ENCODE measurements at places on chromosomes 16 and 17.

- DNase-seq, result no peak
Observed at GRCh38 chr17:4849011-4849536, 15.9 kb downstream of the MINK1 start.

GRCh38 chr17:56913353-56913866 lies 439 bp downstream of the TRIM25 start:
- peak; percentile 53 for DNase-seq

DNA sequence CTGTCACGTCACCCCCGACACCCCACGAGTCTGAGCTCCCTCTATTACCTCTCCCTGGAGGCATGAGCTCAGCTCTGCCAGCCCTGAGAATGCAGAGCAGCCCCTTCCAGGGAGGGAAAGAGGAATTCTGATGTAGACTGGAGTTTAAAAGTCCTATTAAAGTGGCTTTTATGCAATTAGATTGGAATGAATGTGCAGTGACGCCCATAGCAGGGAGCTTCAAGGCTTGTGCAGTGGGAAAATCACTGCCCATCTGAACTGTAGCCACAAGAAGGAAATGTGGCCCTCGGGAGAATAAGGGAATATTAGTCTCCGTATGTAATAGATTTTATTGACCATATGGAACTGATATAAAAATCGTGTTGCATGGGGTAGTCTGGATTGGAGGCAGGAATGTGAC lies 66.9 kb downstream of the ZNF423 start:
- no peak for DNase-seq

DNA sequence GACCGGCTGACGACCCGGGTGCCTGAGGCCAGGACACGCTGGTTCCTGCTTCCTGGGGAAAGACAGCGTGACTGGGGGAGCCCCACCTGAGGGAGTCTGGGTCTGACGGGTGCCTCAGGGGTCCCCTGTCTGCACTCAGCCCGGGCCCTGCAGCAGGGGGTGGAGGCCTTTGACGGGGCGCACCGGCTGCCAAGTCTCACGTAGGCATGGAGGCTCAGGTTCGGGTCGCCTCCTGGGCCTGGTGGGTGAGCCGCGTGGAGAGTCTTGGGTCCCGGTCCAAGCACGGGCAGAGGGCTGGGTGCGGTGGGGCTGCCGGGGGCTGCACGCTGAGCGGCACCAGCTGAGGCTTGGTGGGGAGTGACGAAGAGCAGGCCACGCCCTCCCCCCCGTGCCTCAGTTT lies 40.9 kb downstream of the SOX8 start:
- no peak for DNase-seq

DNA sequence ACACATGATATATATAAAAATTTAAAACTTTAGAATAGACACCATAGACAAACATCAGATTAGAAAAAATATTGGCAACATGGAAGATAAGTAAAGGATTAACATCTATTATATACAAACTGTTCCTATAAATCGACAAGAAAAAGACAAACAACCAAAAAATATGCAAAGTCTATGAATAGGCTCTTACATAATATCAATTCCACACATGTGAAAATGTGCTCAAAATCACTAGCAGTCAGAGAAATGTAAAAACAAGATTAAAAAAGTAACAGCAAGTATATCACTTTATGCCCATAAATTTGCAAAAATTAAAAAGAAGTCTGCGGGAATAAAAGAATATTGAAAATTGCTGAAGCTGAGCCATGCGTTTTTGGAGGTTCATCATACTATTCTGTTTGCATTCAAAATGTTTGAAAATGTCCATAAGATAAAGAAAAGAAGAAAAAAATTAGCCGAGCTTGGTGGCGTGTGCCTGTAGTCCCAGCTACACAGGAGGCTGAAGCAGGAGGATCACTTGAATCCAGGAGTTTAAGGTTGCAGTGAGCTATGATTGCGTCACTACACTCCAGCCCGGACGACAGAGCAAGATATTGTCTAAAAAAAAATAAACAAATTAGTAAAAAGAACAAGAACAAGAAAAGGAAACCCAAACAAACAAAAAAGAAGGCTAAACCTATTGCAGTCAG lies 11.2 kb upstream of the ERN2 start:
- no peak for DNase-seq

- no peak for DNase-seq
Observed at GRCh38 chr16:20393801-20394577, 10.5 kb downstream of the PDILT start.

GRCh38 chr17:28702752-28703150 lies 8.9 kb downstream of the PROCA1 start:
- DNase-seq, result no peak

- no peak for DNase-seq
Observed at GRCh38 chr16:336269-336668, 16.3 kb downstream of the AXIN1 start.

GRCh38 chr17:68482576-68483041 lies 25.3 kb upstream of the WIPI1 start:
- no peak for DNase-seq

DNA sequence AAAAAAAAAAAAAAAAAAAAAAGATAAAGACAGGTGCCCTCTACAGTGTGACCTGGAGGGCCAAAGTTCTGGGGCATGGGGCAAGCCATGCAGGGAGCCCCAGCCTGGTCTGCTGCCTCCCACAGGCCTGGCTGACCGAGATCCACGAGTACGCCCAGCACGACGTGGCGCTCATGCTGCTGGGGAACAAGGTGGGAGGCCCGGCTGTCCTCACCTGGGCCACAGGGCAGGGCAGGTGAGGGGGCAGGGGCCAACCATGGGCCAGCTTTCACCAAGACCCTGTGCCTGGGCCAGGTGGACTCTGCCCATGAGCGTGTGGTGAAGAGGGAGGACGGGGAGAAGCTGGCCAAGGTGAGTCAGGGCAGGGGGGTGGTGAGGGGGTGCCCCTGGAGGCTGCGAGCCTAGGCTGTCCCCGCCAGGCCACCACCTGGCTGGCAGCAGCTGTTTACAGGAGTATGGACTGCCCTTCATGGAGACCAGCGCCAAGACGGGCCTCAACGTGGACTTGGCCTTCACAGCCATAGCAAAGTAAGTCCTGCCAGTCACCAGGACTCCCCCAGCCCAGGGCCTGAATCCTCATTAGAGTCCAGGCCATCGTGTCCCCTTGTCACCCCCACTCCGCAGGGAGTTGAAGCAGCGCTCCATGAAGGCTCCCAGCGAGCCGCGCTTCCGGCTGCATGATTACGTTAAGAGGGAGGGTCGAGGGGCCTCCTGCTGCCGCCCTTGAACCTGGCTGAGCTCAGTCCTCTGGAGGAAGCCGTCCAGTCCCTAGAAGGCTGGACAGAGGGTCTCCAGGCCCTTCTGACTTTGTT lies 2.7 kb upstream of the TRAF7 start:
- DNase-seq, result no peak

DNA sequence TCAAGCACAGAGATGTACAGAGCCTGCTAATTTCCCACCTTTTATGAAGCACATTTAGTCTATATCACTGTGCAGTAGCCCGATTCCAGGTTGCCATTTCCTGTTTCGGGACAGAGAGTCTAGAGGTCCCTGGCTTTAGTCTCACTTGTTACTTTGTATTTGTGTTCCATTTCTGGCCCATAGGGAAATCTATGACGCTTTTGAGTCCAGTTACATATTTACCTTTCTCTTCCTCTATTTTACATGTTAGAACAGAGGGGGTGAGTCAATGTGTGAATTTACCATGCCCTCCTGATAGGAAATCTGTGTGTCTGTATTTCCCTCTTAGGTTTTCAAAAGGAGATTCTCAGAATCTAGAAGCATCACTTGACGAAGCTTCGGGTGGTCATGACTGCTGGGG lies 227.1 kb upstream of the ZFHX3 start:
- no peak for DNase-seq

DNA sequence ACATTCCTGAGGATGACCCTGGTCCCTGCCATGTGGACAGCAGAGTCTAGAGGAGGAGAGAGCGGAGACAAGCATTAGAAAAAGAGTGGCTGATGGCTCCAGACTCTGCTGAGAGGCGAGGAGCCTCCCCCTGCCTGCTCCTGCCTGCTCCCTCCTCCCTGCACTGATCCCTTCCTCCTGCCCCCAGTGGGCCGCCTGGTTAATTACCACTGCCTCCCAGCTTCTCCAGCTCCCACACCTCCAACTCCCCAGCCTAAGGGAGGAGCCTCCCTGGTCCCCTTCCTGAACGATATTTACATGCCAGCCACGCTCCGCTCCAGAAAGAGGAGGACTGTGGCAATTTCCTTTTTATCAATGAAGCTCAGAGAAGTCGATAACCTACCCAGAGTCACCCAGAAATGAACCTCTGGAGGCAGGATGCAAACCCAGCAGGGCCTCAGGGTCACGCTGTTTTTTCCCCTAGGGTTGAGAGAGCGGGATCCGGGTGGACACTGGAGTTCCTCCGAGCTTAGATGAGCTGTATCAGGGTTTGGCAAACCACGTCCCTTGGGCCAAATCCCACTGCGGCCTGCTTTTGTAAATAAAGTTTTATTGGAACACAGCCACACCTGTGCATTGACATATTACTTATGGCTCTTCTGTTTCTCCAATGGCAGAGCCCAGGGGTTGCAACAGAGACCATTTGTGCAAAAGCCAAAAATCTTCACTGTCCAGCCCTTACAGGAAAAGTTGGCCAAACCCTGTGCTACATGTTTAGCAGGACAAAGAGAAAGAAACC lies 27.1 kb upstream of the JPH3 start:
- DNase-seq, result no peak

GRCh38 chr16:1723450-1724147 lies 17.6 kb downstream of the MAPK8IP3 start:
- peak; percentile 69 for DNase-seq

- DNase-seq, result no peak
Observed at GRCh38 chr17:29653995-29654714, 31.4 kb upstream of the CORO6 start.

DNA sequence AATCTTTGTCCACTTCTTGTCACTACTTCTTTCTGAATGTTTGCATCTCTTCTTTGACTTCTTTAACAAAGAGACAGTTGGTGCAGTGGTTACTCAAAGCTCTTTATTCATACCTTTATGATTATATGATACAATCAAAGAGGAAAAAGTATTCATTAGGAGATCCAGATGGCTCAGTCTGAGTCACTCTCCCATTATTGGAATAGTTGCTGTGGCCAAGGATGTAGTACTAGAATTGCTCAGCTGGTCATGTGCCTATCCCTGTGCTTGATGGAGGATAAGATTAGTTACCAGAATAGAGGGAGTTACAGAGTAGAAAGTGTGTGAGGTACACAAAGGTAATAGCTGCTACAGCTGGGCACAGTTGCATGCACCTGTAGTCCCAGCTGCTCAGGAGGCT lies 18.3 kb downstream of the BCAS3 start:
- DNase-seq, result no peak

- DNase-seq, result no peak
Observed at GRCh38 chr16:10808218-10808617, 10.4 kb downstream of the TVP23A start.

- no peak for DNase-seq
Observed at GRCh38 chr17:73422121-73422520, 110.3 kb upstream of the CDC42EP4 start.
